ENCODE measurements at places on chromosomes 7 and 10. TPM values are rescaled to one million over a fixed set of nuclear protein-coding genes. Genes with fewer than 3 reads are reported as not detected.

The HYAL4 gene
- not detected for total RNA-seq

The CALHM2 gene
- total RNA-seq, result 13.3 TPM

The SLC16A12 gene
- 0.80 TPM for total RNA-seq

The JAKMIP3 gene
- under 0.01 TPM for total RNA-seq

The CALML3 gene
- total RNA-seq, result not detected

The CHN2 gene
- not detected for total RNA-seq

The RSPH10B gene
- not detected for total RNA-seq

The ICA1 gene
- 45.6 TPM for total RNA-seq

The GLI3 gene
- 7.7 TPM for total RNA-seq

The CACNA2D1 gene
- total RNA-seq, result 102 TPM

The HABP2 gene
- total RNA-seq, result not detected

The HGF gene
- total RNA-seq, result 1.7 TPM

The CYP2C19 gene
- not detected for total RNA-seq

The CDNF gene
- total RNA-seq, result 0.65 TPM

The IKZF1 gene
- total RNA-seq, result not detected

The FAM237B gene
- total RNA-seq, result not detected

The ZDHHC4 gene
- 30.7 TPM for total RNA-seq

The TYW1B gene
- 2.4 TPM for total RNA-seq

The RGR gene
- not detected for total RNA-seq

The TMEM236 gene
- 0.14 TPM for total RNA-seq

The COL13A1 gene
- 73.0 TPM for total RNA-seq

The LIPK gene
- not detected for total RNA-seq

The CASD1 gene
- total RNA-seq, result 18.0 TPM

The PTF1A gene
- not detected for total RNA-seq

The FAM24B gene
- 14.1 TPM for total RNA-seq

The TMEM229A gene
- total RNA-seq, result not detected

The ZNF735 gene
- not detected for total RNA-seq

The INHBA gene
- 19.5 TPM for total RNA-seq

The TRA2A gene
- 56.8 TPM for total RNA-seq

The MYH16 gene
- 0.93 TPM for total RNA-seq
